ENCODE measurements at places on chromosomes 11 and 22. TPM values are rescaled to one million over a fixed set of nuclear protein-coding genes. Genes with fewer than 3 reads are reported as not detected.

- peaks cover 8% of the 10 kb centered on the region for H3K36me3 ChIP-seq
- DNase-seq = peak; percentile 76
- peaks cover 7% of the 10 kb centered on the region for H3K27me3 ChIP-seq
- peak overlapping the region; percentile 35 for H3K4me3 ChIP-seq
- H3K27ac ChIP-seq = peak overlapping the region; percentile 83
These were observed 35.9 kb upstream of the NUP50 start for GRCh38 chr22:45127866-45128265.

Gene KRTAP5-2
- total RNA-seq = not detected

Gene OLFML1
- total RNA-seq = not detected

Gene TIMP3
- total RNA-seq = 327 TPM

GRCh38 chr11:93922830-93923229 lies 72.4 kb upstream of the VSTM5 start:
- peaks cover 5% of the 10 kb centered on the region for H3K4me1 ChIP-seq
- no peak overlapping the region for H3K27ac ChIP-seq
- H3K27me3 ChIP-seq = peaks cover 10% of the 10 kb centered on the region
- DNase-seq = no peak
- H3K36me3 ChIP-seq = no peaks in the 10 kb centered on the region

Gene HSPB2
- 5.8 TPM for total RNA-seq

Gene ARHGAP8
- not detected for total RNA-seq

GRCh38 chr22:19674129-19674928 lies 40.0 kb upstream of the SEPTIN5 start:
- H3K27me3 ChIP-seq = peaks cover 25% of the 10 kb centered on the region
- H3K27ac ChIP-seq = no peak overlapping the region
- no peak for DNase-seq
- H3K4me1 ChIP-seq = no peaks in the 10 kb centered on the region
- peaks cover 6% of the 10 kb centered on the region for H3K36me3 ChIP-seq

DNA sequence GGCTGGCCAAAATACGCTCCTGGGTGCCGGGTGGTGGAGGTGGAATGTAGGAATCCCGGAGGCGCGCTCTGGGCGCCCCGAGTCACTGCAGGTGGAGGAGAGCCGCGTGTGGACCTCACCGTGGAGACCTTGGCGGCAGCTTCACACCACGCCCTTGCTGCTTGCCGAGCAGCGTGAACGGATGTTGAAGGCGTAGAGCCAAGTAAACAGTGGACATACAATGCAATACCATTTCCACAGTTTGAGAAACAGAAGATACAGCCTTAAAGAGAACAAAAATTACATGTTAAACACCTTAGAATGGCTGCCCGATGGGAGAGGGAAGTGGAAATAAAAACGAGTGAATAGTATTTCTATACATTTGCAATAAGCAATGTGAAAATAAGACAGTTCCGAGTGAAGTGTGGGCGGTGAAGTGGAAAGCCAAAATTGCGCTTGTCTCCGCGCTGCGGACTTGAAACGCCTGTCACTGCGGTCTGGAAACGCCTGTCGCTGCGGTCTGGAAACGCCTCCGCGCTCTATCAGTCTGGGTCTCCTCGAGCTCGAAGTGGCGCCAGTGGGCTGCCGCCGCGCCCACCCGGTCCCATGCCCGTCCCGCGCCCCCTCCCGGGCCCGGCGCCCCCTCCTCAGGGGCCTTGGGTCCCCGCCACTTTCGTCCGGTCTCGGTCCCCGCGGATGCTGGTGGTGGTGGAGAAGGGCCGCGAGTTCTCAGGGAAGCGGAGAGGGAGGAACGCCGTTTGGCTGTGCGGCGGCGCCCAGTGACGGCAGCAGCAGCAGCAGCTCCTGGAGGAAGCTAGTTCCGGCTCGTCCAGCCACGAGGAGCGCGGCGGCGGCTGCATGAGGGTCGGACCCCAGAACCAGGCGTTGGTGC lies 1.6 kb downstream of the NCR3LG1 start:
- peaks cover 32% of the 10 kb centered on the region for H3K4me1 ChIP-seq
- H3K27ac ChIP-seq = peak overlapping the region; percentile 91

GRCh38 chr11:102499931-102500330 lies 30.6 kb downstream of the MMP7 start:
- peaks cover 27% of the 10 kb centered on the region for H3K4me1 ChIP-seq
- DNase-seq = no peak
- H3K36me3 ChIP-seq = no peaks in the 10 kb centered on the region
- H3K4me3 ChIP-seq = no peak overlapping the region

DNA sequence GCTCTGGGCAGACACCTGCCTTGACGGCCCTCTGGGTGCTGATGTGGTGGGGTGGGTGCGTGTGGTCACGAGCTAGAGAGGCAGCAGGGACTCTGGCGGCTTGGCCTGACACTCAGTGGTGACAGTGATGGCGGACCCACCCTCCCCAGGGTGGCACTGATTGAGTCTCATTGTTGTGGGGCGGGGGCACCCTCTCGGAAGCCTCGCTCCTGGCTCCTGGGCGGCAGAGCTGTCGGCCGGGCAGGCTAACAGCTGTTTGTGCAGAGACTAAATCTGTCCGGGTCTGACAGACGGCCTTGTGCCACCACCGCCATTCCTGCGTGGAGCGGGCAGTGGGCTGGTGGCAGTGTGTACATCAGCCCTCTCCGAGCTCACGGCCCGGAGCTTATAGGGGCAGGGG lies 15.6 kb downstream of the FLRT1 start:
- no peaks in the 10 kb centered on the region for H3K36me3 ChIP-seq
- peaks cover 12% of the 10 kb centered on the region for H3K27me3 ChIP-seq
- H3K27ac ChIP-seq = no peak overlapping the region
- H3K4me1 ChIP-seq = no peaks in the 10 kb centered on the region
- no peak overlapping the region for H3K4me3 ChIP-seq
- no peak for DNase-seq

DNA sequence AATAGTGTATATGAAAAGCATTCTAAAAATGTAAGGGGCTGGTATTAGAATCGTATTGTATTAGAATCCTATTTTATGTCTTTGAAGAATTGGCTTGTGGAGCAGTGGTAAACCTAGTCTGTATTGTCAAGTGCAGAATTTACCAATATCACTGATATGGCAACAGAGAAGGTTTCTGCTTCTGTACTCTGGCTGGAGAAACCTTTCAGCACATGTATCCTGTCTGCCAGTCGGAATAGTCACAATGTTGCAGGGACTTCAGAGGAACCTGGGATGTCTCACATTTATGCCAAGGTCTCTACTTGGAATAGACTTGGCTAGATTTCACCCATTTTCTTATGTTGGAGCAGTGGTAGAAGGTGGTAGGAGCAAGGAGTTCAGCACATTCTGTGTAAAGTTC lies 4.4 kb downstream of the MTMR3 start:
- H3K4me3 ChIP-seq = no peak overlapping the region
- no peak overlapping the region for H3K27ac ChIP-seq
- H3K27me3 ChIP-seq = no peaks in the 10 kb centered on the region
- no peak for DNase-seq

Gene OR8B12
- not detected for total RNA-seq

GRCh38 chr11:46521961-46522681 lies 71.7 kb downstream of the AMBRA1 start:
- H3K36me3 ChIP-seq = no peaks in the 10 kb centered on the region
- no peaks in the 10 kb centered on the region for H3K27me3 ChIP-seq
- peaks cover 46% of the 10 kb centered on the region for H3K4me1 ChIP-seq
- H3K27ac ChIP-seq = no peak overlapping the region

DNA sequence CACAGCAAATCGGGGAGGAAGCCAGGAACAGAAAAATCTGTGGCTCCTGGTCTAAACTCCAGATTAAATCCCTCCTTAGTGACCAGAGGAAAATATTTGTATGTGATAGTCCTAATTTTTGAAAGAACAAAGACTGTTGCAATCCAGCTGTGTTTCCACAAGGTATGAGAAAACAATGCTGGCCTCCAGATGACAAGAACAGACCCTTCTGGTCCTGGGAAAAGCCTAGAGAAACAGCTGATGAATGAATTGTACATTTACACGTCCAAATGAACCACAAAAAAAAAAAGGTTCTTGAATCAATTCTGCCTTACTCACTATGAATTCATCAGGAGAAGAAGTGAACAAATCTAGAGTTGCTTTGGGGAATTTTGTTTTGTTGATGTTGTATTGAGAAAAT lies 63.7 kb downstream of the ETS1 start:
- H3K27me3 ChIP-seq = no peaks in the 10 kb centered on the region
- H3K4me1 ChIP-seq = peaks cover 71% of the 10 kb centered on the region
- peak overlapping the region; percentile 99 for H3K27ac ChIP-seq
- no peak for DNase-seq
- H3K36me3 ChIP-seq = peaks cover 30% of the 10 kb centered on the region
- peak overlapping the region; percentile 84 for H3K4me3 ChIP-seq

Gene OR2AG2
- total RNA-seq = 0.15 TPM

Gene SMTNL1
- total RNA-seq = not detected

Gene C11orf91
- total RNA-seq = not detected

Gene PRAME
- not detected for total RNA-seq

DNA sequence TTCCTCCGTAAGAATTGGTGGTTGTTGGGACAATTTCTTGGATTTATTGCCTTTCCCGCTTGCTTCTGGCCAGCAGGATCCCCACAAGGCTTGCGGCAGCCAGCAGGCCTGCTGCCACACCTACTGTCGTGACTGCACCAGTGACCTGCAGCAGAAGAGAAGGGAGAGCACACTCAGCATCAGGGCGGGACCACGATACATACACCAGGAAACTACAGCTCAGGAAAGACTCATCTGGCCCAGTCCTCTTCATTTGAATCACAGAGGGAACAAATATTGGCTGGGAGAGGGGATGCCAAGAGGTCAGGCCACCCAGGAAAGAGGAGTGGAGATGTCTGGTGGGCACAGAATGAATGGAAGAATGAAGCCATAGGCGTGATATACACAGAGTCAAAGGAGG lies 10.3 kb downstream of the PLAAT2 start:
- DNase-seq = no peak
- H3K4me3 ChIP-seq = no peak overlapping the region
- H3K36me3 ChIP-seq = no peaks in the 10 kb centered on the region
- peaks cover 36% of the 10 kb centered on the region for H3K27me3 ChIP-seq
- no peak overlapping the region for H3K27ac ChIP-seq

DNA sequence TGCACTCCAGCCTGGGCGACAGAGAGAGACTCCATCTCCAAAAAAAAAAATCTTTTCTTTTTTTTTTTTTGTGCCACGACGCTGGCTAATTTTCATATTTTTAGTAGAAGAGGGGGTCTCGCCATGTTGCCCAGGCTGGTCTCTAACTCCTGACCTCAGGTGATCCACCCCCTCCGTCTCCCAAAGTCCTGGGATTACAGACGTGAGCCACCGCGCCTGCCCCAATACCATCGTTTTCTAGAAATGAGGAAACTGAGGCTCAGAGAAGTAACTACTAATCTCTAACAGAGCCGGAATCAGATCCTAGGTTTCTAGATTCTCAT lies 13.5 kb downstream of the SSH3 start:
- peak overlapping the region; percentile 86 for H3K27ac ChIP-seq
- DNase-seq = no peak
- H3K4me3 ChIP-seq = peak overlapping the region; percentile 92
- H3K36me3 ChIP-seq = no peaks in the 10 kb centered on the region
- H3K27me3 ChIP-seq = no peaks in the 10 kb centered on the region

Gene UCP3
- 0.17 TPM for total RNA-seq

Gene KCNE3
- 0.09 TPM for total RNA-seq

Gene SPDYC
- total RNA-seq = not detected

Gene DRD2
- total RNA-seq = not detected

Gene UBTFL1
- not detected for total RNA-seq

Gene SRPRA
- 157 TPM for total RNA-seq

- no peak overlapping the region for H3K27ac ChIP-seq
- H3K27me3 ChIP-seq = no peaks in the 10 kb centered on the region
- H3K4me3 ChIP-seq = no peak overlapping the region
- no peaks in the 10 kb centered on the region for H3K36me3 ChIP-seq
- peaks cover 10% of the 10 kb centered on the region for H3K4me1 ChIP-seq
These were observed 11.2 kb upstream of the PPP2R1B start for GRCh38 chr11:111777094-111778046.

Gene TEX54
- not detected for total RNA-seq

GRCh38 chr11:130533871-130534270 lies 85.4 kb downstream of the ADAMTS15 start:
- H3K4me1 ChIP-seq = peaks cover 9% of the 10 kb centered on the region
- no peaks in the 10 kb centered on the region for H3K36me3 ChIP-seq
- no peak overlapping the region for H3K4me3 ChIP-seq
- peaks cover 24% of the 10 kb centered on the region for H3K27me3 ChIP-seq

GRCh38 chr22:27805841-27806240 lies 4.3 kb upstream of the MN1 start:
- no peak for DNase-seq
- no peak overlapping the region for H3K27ac ChIP-seq
- H3K27me3 ChIP-seq = peaks cover 22% of the 10 kb centered on the region
- H3K4me3 ChIP-seq = no peak overlapping the region

DNA sequence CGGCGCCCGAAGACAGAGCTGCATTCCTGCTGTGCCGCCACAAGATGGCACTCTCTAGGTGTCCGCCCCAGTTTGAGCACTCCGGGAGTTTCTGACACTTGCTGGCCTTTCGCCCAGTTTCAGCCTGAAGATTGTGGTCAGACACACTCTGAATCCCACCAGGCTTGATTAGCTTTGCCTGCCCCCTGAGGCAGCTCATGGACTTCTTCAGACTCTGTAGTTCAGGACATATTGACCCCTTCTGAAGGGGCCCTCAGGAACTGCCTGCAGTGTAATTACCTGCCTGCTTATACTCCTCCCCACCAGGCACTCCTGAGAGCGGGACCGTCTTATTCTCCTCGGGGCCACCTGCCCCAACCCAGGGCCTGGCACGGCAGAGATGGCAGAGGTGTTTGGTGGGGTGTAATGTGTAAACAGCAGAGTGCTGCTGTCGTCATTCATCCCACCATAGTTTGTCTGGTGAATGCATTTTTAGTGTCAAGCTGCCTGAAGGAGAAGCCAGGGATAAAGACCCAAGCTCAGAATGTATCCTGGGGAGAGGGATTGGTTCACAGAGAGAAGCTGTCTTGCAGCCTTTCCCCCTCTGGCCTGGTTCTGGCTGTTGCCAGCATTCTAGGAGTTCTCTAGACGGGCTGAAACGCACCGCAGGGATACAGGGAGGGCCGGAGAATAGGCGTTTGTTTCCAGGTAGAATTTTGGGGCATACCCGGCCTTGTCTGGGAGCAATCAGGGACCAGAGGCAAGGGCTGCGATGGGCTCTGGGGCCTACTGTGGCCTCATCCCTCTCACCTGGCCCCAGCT lies 46.4 kb downstream of the EIF3F start:
- H3K36me3 ChIP-seq = no peaks in the 10 kb centered on the region
- H3K27ac ChIP-seq = no peak overlapping the region
- H3K4me1 ChIP-seq = peaks cover 14% of the 10 kb centered on the region
- H3K27me3 ChIP-seq = peaks cover 14% of the 10 kb centered on the region

Gene NTM
- 21.7 TPM for total RNA-seq

Gene CEND1
- 11.1 TPM for total RNA-seq

Gene HTR3A
- total RNA-seq = not detected

Gene C11orf86
- total RNA-seq = not detected

DNA sequence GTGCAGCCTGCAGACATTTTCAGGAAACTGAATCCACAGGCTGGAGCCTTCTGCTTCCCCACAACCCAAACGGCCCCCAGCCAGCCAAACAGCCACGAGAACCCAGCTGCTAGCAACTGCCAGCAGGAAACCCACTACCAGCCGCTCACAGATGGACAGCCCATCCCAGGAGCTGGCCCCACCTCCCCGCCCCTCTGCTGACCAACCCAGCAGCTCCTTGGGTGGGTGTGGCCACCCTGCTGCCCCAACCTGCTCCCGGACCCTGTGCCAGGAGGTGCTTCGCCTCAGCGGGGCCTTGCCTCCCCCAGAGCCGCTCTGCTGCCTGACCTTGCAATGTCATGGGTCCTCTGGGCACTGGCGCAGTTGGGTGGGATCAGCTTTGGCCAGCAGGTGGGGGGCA lies 8.2 kb upstream of the CCDC188 start:
- no peak overlapping the region for H3K4me3 ChIP-seq
- H3K4me1 ChIP-seq = peaks cover under 1% of the 10 kb centered on the region
- DNase-seq = no peak
- peaks cover 13% of the 10 kb centered on the region for H3K27me3 ChIP-seq

Gene CBX7
- 6.2 TPM for total RNA-seq
